ENCODE measurements at places on chromosomes 12 and 14.

DNA sequence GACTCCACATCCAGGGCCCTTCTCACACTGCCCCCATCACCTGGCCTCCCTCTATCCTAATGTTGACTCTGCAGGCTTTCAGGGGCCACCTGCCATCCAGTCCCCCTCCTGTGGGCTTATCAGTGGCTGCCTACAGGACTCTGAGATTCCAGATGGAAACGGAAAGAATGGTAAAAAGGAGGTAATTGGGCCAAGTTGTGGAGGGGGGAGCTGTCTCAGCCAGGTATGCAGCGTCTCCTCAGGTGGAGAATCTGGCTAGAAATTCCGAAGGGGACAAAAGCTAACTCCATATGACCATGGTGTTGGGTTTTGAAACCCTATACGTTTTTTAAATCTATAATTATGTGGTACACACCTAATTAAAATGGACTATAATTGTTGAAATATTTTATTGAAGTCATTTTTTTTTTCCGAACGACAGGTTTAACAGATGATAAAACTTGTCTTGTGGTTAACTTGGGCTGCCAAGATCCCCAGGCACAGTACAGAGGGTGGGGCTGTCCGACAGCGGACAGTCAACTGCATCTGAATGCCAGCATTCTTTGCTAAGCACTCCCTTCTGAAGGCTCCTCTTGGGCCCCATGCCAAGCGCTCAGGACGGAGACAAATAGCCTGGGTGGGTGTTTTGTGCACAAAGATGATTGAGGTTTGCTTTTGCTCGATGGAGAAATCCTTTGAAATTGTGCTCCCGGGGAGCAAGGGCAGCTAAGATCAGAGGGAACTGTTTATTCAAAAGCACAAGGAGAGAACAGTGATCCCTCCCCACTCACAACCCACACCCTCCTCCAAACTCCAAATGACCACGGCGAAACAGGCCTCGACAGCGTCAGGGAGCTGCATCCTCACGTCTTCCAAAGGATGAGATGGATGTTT, 365.6 kb downstream of the BCL11B start:
- DNase-seq = no peak

- no peak for DNase-seq
Measured at GRCh38 chr14:50726372-50727107, 58.4 kb upstream of the SAV1 start.

DNA sequence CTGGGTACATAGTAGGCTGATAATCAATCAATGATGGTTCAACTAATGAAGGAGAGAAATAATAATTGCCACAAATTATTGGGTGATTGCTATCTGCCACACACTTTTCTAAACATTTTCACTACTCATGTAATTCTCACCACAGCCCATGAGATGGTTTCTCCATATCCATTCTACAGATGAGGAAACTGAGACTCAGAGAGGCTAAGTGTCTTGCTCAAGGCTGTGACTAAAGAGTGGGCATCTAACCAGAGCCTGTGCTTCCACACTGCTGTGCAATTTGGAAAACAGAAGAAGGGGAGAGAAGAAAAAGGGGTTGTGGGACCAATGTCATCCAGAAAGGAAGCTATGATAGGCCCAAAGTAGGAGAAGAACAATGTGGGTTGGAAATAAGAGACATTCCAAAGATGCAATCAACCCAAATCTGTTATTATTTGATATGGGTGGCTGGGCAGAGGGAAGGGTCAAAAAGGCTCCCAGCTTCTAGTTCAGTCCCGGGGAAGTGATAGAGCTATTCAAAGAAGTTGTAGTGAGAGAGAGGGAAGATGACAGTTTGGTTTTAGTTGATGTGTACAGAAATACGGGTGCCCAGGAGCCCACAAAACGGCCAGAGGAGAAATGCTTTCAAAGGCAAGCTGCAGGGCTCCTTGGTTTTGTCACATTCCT, 483 bp upstream of the NR1H4 start:
- DNase-seq = no peak

GRCh38 chr14:101025696-101026095, 122.2 kb upstream of the RTL1 start:
- DNase-seq = no peak

- DNase-seq = no peak
Measured at GRCh38 chr12:117330441-117331113, 30.8 kb downstream of the NOS1 start.

DNA sequence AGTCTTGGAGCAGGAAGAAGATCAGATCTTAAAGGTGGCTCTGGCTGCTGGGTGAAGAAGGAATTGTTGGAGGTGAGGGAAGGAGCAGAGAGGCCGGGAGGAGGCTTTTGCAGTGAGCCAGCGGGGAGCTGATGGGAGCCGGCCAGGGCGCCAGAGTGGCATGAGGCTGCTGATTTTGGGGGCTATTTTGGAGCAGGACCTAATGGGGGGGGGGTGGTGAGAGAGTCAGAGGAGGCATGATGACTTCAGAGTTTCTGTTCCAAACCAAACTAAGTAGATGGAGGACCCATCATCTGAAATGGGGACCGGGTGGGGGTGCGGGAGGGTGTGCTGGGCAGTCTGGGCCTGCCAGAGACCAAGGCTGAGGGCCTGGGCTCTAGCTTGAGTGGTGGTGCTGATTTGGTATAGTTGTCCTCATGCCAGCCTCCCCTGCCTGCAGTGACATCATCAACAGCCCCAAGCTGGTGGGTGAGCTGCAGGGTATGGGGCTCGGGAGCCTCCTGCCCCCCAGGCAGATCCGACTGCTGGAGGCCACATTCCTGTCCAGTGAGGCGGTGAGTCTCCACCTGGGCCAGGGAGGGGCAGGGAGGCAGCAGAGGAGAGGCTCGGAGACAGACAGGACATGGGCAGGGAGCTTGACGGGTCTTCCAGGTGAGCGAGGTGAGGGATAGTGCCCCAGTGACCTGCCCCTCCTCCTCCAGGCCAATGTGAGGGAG, 6.2 kb downstream of the TNFAIP2 start:
- no peak for DNase-seq

GRCh38 chr12:100675432-100675831, 101.9 kb downstream of the GAS2L3 start:
- no peak for DNase-seq

- no peak for DNase-seq
Measured at GRCh38 chr12:71640316-71640715, 23.3 kb downstream of the ZFC3H1 start.

- DNase-seq = no peak
Measured at GRCh38 chr12:48356041-48356768, 5.5 kb upstream of the ZNF641 start.

DNA sequence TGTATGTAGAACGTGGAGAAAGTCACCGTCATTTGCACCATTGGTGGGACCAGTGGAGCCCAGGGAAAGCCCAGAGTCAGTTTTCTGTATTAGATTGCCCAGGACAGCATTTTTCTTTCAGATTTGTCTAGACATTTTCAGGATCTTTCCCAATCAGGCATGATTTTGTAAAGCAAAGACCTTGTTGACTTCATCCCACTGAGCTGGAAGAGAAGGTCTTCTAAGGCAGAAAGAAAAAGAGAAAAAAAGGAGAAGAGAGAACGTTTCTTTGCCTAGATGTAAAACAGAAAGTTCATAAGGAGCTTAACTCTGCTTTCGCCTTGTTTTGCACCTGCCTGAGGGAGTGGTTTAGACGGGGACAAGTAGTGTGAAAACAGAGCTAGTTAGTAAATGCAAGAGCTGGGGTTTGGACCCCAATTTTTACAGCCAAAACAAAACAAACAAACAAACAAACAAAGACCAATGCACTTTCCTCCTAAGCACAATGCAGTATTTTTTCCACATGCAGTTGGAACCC, 273.1 kb downstream of the ZFP36L1 start:
- no peak for DNase-seq

- no peak for DNase-seq
Measured at GRCh38 chr12:30927222-30927611, 669 bp downstream of the TSPAN11 start.

DNA sequence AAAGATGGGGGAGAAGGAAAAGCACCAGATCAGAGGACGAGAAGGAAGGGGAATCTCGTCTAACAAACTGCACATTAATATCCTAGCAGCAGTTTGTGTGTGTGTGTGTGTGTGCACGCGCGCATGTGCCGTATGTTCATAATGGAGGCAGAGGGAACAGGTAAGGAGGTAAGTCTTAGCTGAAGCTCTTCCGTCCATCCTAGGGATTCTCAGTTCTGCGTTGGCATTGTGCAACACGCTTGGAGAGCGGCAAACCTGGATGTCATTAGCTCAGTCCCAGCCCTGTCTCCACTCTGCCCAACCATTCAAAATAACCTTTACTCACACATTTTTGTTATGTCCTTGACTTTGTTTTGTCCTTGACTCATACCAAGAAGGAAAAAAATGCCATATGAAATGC, 1.6 kb upstream of the C1R start:
- DNase-seq = no peak

DNA sequence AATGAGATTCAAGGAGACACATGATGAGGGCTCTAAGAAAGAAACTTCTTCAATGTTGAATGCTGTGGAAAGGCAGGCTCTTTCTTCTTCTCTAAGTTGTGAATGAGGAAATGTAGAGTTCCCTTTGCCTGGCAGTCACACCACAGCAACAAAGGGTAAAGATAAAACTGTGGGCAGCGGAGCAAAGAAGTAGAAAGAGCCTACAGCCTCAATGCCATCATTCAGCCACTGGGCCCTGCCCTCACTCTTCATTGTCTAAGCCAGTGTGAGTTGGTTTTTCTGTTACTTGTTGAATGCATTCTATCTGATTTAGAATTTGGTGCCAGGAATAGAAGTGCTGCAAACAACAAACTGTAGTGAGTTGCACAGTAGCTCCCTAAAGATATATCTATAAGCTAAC, 12.2 kb downstream of the SDR9C7 start:
- no peak for DNase-seq

GRCh38 chr14:50399251-50400032, 2.8 kb upstream of the CDKL1 start:
- DNase-seq = no peak

- no peak for DNase-seq
Measured at GRCh38 chr14:35285168-35286002, 6.8 kb upstream of the PSMA6 start.
